Stomach (tissue), 19 donors: ENCODE measurements at places on chromosomes 6 and 20. TPM values are rescaled to one million over a fixed set of nuclear protein-coding genes. Genes with fewer than 3 reads are reported as not detected.

DNA sequence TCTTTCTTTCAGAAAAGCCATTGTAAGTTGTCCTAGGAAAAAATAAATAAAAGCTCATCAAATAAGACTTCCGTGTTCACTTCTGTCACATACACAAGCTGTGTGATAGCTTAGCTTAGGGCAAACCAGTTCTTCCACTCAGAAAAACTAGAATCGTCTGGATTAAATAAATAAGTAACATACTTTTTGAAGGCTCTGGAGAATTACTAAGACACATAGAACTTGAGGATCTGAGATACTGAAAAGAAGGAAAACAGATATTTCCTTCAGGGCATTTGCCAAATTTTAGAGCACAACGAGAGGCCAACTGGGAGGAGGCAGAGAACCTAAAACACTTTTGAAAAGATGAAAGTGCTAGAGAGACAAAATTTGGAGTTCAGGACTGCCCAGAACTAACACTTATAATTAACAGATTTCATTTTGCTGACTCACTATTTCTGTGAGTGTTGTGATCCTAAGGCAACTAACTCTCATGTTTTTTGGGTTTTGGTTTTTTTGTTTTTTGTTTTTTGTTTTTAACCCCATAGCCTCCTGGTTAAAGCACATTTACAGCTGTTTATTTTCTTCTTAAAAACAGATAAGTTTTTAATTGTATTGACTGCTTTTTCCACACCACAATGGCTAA is 38.7 kb upstream of the THEMIS start:
- DNase-seq, result no peak

DNA sequence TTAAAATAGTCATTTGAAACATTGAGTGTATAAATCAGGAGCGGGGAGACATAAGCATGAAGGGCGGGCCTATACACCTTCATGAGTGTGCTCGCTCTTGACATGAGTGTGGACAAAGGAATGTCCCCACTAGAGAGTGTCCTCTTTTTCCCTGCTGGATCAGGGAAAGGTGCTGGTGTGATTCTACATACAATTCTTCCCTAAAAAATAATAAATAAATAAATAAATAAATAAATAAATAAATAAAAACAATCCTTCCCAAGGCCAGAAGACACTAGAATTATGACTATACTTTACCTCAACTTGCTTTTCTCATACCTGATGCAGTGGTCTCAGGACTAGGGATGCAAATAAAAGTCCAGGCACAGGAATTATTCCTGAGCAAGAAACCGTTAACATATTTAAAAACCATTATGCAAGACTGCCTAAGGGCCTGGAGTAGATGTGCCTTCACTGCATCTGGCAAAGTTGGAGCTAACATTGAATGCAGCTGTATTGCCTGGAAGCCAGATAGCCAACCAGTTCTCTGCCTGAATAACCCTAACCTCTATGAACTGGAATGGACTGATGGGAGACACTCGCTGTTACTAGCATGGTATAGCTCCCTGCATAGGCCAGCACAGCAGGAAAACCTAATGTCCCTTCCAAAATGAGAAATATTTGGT is 37.5 kb upstream of the MICB start:
- DNase-seq, result no peak

- no peak for DNase-seq
These were observed 12.3 kb upstream of the CTNNBL1 start for GRCh38 chr20:37681384-37682112.

- DNase-seq, result no peak
These were observed 34.1 kb downstream of the SERPINB1 start for GRCh38 chr6:2807342-2808090.

The PDYN gene
- not detected for total RNA-seq

The DNMT3B gene
- total RNA-seq, result not detected

The SRXN1 gene
- 28.6 TPM for total RNA-seq

GRCh38 chr6:71967436-71967835 is 81.1 kb downstream of the RIMS1 start:
- no peak for DNase-seq

The EYA2 gene
- 3.2 TPM for total RNA-seq

- no peak for DNase-seq
These were observed 5.6 kb downstream of the MCUR1 start for GRCh38 chr6:13808801-13809200.

DNA sequence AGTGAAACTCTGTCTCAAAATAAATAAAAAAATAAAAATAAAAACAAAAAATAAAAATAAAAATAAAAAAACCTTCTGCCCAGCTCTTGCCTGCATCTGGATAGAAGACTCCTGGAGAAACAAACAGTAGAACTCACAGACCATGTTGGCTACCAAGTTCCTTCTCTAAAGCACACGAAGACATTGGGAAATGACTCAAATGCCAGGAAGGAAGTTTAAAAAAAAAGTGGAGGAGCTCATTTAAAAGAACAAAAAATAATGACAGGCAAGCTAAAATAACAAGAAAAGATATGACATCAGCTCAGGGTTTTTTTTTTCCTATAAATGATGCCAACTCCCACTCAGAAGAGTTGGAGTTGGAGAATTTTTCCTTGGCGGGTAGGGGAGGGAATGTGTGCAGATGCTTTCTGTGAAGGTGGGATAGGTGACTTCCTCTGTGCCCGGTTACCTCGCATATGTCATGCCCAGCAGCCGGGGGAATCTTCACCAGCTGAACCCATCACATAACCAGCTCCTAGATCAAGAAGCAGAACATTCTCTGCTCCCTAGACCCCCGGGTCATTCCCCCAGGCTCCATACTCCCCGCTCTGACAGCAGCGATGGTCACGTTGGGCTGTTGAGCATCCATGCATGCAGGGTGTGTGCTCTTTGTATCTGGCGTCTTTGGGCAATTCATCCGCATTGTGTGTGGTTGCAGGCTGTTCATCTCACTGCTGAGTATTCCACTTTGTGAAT is 17.3 kb upstream of the CD93 start:
- no peak for DNase-seq

DNA sequence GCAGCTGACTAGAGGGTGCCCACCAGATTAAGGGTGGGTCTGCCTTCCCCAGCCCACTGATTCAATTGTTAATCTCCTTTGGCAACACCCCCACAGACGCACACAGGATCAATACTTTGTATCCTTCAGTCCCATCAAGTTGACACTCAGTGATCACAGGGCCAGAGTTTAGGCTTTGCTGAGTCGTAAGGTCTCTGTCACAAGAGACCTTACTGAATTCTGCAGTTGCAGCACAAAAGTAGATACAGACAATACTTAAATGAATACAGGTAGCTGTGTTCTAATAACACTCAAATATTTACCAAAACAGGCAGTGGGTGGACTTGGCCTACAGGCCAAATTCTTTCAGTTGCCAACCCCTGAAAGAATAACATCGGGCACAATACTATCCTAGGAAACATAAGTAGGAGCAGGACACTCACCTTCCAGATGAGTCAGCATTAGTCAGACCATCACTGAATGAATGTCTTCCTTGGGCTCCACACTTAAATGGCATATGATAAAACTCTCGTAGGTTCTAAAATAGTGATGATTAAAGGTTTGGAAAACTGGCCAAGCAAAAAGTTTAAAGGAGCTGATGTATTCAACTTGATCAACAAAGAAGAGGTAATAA is 190.0 kb downstream of the UBE3D start:
- DNase-seq, result no peak

GRCh38 chr6:101853231-101854085 is 459.9 kb downstream of the GRIK2 start:
- no peak for DNase-seq

DNA sequence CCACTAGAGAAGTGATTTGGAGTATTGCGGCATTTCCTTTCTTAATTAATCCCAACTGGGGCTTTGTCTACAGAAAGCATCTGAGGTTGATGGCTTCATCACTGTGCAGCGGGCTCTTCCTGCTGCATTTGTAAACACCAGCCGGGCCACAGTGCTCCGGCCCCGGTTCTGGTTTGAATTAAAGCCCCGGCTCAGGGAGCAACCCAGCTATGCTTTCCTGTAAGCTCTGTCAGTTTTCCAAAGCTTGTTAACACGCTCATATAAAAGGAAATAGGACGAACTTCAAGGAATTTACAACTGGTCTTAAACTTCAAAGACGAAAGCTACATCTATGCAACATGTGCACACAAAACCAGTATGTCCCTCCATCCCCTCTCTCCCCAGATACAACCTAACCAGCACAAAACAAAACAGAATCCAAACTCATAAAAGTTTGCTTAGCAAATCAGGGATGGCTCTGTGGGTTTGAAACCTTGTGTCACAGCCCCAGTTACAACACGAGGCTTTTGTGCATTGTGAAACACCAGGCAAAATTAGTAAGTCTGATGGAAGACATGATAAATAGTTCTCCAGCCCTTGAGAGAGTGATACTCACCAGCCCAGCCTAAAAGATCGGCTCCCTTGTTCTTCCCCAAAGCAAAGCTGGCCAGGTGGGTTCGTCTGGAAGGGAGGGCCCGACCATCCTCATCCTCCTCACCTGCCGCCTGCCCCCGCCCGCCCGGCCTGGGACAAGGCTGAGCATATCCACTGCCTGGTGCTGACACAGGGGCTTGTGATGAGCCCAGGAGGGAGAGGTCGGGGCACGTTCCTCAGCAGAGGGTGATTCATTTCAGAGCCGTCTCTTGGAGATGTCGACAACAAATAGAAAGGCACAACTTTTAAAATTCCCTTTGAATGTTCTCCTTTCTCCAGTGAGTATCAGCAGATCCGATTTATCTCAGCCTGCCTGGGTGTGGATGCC is 197.9 kb downstream of the TFAP2C start:
- no peak for DNase-seq

DNA sequence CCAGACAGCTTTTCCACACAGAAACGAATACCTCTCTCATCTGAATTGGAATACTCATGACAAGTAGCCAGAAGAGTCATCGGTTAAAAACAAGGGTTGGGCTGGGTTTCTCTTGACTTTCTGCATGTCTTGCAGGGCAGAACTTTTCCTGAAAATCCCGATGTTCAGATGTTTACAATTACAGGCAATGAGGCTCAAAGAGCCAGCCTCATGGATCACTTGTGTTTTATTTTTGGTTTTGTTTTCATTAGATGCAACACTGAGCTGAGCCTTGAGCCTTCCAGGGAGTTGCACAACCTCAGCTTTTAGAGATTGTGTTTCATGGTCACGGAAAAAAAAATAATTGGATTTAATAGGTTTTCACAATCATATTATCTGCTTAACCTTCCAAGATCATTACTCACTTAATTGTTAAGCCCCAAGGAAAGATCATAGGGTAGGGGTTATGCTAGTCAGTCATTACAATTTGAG is 288.1 kb upstream of the PRDM1 start:
- DNase-seq, result peak; percentile 41

- no peak for DNase-seq
These were observed 143.7 kb downstream of the REV3L start for GRCh38 chr6:111339294-111339693.

GRCh38 chr6:12921467-12921866 is 204.9 kb downstream of the PHACTR1 start:
- DNase-seq, result no peak

DNA sequence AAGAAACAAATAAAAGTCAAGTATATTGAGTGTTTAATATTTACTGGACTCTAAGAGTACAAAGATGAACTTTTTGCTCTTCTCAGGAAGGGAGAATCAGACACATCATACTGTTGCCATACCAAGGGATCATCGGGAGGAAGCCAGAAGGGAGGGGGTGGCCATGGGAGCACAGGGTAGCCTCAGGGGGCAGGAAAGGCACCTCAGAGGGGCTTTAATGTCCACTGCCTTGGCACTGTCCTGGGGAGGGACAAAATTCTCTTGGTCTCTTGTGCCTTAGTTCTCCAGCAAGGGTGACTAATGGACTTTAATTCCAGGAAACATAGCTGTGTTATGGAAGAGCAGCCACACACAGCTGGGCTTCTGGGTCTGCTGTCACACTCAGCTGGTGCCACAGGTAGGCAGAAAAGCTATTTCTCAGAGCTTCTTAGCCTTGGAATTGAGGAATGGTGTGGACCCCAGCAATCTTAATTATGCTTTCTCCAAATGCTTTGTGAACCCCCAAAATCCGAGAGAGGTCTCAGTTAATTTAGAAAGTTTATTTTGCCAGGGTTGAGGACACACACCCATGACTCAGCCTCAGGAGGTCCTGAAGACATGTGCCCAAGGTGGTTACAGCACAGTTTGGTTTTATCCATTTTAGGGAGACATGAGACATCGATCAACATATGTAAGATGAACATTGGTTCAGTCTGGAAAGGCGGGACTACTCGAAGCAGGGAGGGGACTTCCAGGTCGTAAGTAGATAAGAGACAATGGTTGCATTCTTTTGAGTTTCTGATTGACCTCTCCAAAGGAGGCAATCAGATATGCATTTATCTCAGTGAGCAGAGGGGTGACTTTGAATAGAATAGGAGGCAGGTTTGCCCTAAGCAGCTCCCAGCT is 53.2 kb downstream of the MRAP2 start:
- no peak for DNase-seq

GRCh38 chr6:69796073-69796641 is 653 bp downstream of the LMBRD1 start:
- DNase-seq, result peak; percentile 69
